ENCODE measurements at places on chromosomes 6 and 20. TPM values are rescaled to one million over a fixed set of nuclear protein-coding genes. Genes with fewer than 3 reads are reported as not detected.
A peak's percentile ranks its signal among the peaks of the same experiment; 100 is the strongest.

- DNase-seq: no peak
- H3K27ac ChIP-seq: no peak overlapping the region
- H3K36me3 ChIP-seq: peaks cover 7% of the 10 kb centered on the region
Observed at GRCh38 chr6:24660105-24660504, 6.6 kb downstream of the TDP2 start.

DNA sequence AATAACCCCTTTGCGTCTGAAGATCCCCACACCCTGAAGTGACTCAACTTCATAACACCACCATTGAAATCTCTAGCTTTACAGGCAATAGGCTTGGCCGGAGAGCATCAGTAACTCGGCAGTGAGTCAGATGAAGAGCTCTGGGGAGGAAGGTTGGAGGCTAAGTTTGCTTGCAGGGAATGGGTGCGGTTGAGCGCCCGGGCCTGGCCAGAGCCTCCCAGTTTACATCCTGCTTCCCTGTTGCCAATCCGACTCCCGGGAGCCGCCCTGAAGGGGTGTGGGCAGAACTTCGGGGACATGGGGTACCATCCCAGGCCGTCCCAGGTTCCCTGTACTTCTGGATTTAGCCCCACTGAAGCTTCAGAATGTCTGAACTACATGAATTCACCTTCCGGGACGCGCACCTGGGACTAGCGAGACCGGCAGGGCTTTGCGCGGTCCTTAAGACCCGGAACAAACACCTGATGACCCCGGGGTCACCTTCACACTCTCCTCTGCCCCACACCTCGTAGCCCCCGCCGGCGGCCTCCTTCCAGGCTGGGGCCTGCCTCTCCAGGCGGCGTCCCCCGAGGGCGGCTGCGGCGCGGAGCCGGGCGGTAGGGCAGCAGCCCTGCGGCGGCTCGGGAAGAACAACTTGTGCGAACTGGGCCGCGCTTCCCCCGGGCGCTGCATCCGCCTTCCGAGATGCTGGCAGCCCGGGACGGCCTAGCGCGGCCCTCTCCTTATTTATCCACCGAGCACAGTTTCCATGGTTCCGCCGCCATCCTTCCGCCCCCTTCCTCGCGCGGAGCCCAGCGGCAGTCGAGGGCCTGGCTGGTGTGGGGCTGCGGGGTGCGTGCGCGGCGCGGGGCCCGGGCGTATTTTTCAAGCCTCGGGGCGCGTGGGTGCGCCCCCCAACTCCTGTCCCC is 56.6 kb upstream of the RREB1 start:
- no peak for DNase-seq
- H3K4me1 ChIP-seq: peaks cover 2% of the 10 kb centered on the region
- H3K4me3 ChIP-seq: peak overlapping the region; percentile 42
- H3K27ac ChIP-seq: no peak overlapping the region

- no peaks in the 10 kb centered on the region for H3K27me3 ChIP-seq
- no peak overlapping the region for H3K4me3 ChIP-seq
- no peak overlapping the region for H3K27ac ChIP-seq
- no peaks in the 10 kb centered on the region for H3K4me1 ChIP-seq
Observed at GRCh38 chr20:57425150-57426013, 34.2 kb downstream of the RBM38 start.

DNPH1 gene
- total RNA-seq: 67.3 TPM

DNA sequence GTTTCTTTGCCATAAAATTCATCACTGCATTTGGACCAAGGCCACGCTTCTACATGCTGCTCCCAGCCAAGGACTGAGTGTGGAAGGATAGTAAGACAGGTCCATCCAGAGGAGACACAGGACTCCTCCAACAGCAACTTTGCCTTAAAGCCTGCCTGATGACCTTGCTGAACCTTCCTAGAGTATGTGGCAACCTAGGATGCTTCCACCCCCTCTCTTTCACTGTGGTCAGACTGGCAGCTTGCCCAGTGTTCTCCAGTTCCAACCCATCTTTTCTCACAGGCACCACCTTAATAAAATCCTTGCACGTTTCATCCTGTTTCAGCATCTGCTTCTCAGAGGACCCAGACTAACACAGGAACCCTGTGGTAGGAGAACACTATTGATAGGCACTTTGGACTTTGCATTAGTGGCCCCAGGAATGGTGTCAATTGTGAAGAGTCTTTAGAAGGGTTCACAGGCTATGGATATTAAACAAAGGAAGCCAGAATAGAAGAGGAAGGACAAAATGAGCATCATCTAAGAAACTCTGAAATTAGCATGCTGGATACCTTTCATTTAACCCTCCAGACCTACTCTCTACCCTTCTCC is 2.4 kb upstream of the PKHD1 start:
- no peak overlapping the region for H3K4me3 ChIP-seq
- no peaks in the 10 kb centered on the region for H3K36me3 ChIP-seq
- no peaks in the 10 kb centered on the region for H3K4me1 ChIP-seq
- no peak overlapping the region for H3K27ac ChIP-seq

- H3K27ac ChIP-seq: no peak overlapping the region
- no peak for DNase-seq
- no peaks in the 10 kb centered on the region for H3K27me3 ChIP-seq
- H3K4me1 ChIP-seq: no peaks in the 10 kb centered on the region
- H3K4me3 ChIP-seq: no peak overlapping the region
- no peaks in the 10 kb centered on the region for H3K36me3 ChIP-seq
Observed at GRCh38 chr6:132218059-132218696, 183.1 kb downstream of the MOXD1 start.
